ENCODE measurements at places on chromosomes 6 and 20. TPM values are rescaled to one million over a fixed set of nuclear protein-coding genes. Genes with fewer than 3 reads are reported as not detected.

Gene ENPP1
- 22.5 TPM for polyA plus RNA-seq

Gene SUMO4
- not detected for polyA plus RNA-seq

Gene MBOAT1
- polyA plus RNA-seq = 2.1 TPM

Gene TP53INP2
- 8.6 TPM for polyA plus RNA-seq

Gene SLC25A27
- 0.25 TPM for polyA plus RNA-seq

DNA sequence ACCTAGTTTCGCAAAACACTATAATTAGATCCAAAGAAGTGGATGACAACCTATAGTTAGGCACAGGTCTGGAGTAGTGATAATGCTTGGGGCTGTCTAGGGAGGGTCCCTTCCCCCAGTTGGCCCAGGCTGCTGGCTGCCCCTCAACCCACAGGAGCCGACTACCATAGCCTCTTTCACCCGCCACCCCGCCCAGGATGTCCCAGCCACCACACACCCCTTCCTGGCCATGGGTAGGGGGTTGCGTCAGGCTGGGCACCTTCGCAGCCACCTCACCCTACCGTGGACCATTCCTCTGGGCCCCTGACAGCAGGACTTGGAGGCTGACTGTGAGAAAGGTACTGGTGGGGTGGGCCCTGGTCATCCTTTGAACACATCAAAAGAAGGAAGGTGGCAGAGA, 8.5 kb downstream of the TFEB start:
- no peak for DNase-seq

- DNase-seq = no peak
These were observed 104.3 kb downstream of the AHI1 start for GRCh38 chr6:135393289-135393688.

DNA sequence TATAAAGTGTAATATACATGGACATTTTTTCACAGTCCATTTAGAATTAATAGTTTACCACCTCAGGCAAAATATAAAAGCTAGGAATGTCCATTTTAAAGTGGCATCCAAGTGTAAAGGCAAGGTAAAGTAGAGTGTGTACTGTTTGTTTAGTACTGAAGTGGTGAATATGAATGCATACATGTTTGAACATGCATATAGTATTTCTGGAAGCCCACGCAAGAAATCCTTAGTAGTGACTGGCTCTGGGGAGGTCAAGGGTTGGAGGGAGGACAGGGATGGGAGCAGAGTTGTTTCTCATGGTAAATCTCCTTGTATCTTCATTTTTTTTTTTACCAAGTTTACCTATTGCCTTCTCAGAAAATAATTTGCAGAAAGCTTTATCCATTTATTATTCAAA, 129.2 kb downstream of the UNC5CL start:
- no peak for DNase-seq

DNA sequence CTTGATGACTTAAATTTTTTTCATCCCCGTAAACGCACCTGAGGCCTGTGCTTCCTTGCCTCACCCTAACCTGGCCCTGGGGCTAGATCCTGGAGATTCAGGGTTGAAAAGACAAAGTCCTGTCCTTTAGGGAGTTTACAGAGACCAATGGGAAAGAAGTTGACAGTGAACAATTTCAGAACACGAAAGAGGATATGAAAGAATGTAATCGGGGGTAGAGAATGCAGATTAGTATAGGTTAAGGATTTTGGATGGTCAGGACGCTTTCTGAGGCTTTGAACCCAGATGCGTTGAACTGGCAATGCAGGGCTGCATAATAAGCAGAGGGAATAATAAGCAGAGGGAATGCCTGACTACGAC, 1.7 kb upstream of the FBXO5 start:
- DNase-seq = no peak

DNA sequence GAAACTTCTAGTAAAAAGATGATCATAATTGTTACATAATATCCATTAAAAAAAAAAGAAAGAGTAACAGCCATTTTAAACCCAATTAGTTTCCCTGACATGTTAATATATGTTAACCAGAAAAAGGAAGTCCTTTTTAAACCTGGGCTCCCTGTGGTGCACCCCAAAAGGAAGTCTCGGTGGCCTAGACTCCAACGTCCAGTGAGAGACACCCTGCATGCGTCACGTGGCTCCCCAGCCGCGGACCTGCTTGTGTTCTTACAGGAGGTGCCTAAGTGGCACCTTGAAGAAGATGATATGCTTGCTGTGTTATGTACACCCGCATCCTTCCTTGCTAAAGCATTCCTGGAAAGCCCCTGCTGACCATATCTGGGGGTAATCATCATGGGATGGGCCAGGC, 50.1 kb downstream of the FOXC1 start:
- DNase-seq = no peak

Measured in AG04450 (cell line).